Glutamatergic neuron (in vitro differentiated cells): ENCODE measurements at places on chromosomes 3 and 15. TPM values are rescaled to one million over a fixed set of nuclear protein-coding genes. Genes with fewer than 3 reads are reported as not detected.
A peak's percentile ranks its signal among the peaks of the same experiment; 100 is the strongest.

- DNase-seq = no peak
Measured at GRCh38 chr15:31814082-31814481, 216.2 kb upstream of the CHRNA7 start.

GRCh38 chr3:53181024-53181371, 20.0 kb downstream of the PRKCD start:
- no peak for DNase-seq

DNA sequence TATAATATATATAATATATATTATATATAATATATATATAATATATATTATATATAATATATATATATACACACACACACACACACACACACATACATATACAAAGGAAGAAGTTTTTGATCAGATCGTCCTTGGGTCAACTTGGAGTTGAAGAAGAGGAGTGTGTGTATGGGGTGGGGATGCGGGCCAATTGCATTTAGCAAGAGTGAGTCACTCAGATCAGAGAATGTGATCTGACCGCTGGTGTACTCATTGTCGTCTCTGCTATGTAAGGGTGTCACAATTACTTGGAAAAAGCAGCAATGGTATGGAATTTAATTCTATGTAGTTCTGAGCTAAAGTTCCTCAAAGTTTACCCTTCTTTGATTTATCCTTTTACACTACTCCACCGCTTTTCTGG, 4.6 kb upstream of the VGLL3 start:
- DNase-seq = no peak

GRCh38 chr3:29610781-29611180, 329.9 kb downstream of the RBMS3 start:
- no peak for DNase-seq

- no peak for DNase-seq
Measured at GRCh38 chr3:104428337-104428925, 938.3 kb upstream of the ALCAM start.

GRCh38 chr3:79086514-79086913, 681.3 kb downstream of the ROBO1 start:
- peak; percentile 55 for DNase-seq

The SPATA12 gene
- not detected for total RNA-seq

The EMC7 gene
- total RNA-seq = 47.4 TPM

The CYP1A1 gene
- 0.27 TPM for total RNA-seq

The FANCD2 gene
- total RNA-seq = 7.0 TPM

The KLHL6 gene
- total RNA-seq = not detected
